Left cardiac atrium (tissue), 4 donors: ENCODE measurements at places on chromosomes 3 and 15.

GRCh38 chr3:188950832-188951489, 220.8 kb upstream of the TPRG1 start:
- peak; percentile 90 for DNase-seq

- no peak for DNase-seq
These were observed 20.0 kb upstream of the TRIM71 start for GRCh38 chr3:32797776-32798175.

- no peak for DNase-seq
These were observed at the start of gene SLC6A20 for GRCh38 chr3:45795882-45796765. SLC6A20 (minus strand) TSS chr3:45796536; CDS start chr3:45796419, 117 bp downstream.

DNA sequence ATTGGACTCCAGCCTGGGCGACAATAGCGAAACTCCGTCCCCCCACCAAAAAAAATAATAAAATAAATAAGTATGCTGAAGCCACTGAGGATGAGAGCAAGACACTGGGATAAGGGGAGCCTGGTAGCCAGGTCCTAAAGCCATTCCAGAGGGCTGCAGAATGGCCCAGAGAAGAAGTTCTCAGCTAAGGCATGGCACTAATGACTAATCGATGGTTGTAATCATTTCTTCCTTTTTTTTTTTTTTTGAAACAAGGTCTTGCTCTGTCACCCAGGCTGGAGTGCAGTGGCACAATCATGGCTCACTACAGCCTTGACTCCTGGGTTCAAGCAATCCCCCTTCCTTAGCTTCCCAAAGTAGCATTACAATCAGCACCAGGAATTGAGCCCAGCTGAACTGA, 25.6 kb upstream of the ZNF774 start:
- no peak for DNase-seq

GRCh38 chr3:122269045-122269444, 56.0 kb upstream of the CSTA start:
- DNase-seq: no peak

GRCh38 chr3:57832900-57833313, 76.8 kb downstream of the SLMAP start:
- no peak for DNase-seq

DNA sequence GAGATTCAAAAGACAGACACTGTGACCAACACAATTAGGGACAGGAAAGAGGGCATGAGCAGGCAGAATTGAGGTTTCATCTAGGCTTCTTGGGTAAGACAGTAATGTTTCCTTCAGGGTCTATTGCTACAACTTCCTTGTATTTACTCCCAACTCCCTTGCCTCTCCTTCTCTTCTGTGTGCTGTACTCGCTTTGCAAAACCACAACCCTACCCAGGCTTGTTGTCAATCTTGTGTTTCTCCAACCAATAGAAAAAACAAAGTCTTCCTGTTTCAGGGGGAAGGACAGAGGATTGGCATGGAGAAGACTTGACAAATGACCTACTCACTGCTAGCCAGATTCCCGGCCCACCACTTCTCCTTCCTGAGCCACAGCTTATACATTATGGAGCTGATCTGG, 36.3 kb upstream of the MASP1 start:
- no peak for DNase-seq

DNA sequence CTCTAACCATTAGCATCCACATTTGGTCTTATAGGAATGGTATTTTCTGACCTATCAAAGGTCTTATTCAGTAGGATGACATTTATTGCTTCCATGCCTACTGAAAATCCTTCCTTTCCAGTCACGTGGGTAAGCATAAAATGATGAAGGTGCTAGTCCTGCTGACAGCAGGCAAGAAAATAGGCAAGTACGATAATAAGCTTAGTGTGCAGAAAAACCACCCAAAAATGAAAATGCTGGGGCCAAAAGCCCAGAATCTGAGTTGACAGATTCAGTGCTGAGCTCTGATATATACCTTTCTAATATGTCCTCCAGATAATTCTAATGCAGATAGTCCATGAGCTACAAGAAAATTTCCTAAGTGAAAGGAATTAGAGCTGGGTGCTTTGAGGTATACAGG, 194.8 kb downstream of the WDR72 start:
- DNase-seq: no peak

DNA sequence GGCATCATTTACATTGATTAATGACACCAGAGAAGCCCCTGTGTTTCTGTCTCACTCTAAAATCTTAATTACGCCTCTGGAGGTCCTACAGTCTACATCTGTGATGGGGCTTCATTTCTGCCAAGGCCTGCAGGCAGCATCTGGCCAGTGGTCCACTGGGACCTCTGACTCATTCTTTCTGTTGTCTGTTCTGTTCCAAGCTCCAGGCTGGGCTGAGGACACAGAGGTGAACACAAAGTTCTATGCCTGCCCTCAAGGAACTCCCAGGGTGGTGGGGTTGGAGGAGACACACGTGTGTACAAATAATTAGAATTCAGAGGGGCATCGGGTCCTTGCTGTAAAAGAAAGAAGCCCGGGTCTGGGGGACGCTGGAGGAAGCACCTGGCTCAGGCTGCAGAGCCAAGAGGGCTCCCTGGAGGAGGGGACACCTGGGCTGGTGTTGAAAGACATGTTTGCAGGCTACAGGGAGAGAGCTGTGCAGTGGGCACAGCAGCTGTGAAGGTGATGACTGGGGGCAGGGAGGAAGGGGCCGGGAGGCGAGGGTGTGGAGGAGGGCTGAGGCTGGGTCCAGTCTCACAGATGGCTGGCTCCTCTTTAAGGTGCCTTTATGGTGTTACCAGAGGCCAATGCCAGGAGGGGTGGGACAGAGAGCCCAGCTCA, 103.3 kb upstream of the PRR23E start:
- no peak for DNase-seq

- no peak for DNase-seq
These were observed 66.9 kb downstream of the CMTM8 start for GRCh38 chr3:32305361-32305876.

DNA sequence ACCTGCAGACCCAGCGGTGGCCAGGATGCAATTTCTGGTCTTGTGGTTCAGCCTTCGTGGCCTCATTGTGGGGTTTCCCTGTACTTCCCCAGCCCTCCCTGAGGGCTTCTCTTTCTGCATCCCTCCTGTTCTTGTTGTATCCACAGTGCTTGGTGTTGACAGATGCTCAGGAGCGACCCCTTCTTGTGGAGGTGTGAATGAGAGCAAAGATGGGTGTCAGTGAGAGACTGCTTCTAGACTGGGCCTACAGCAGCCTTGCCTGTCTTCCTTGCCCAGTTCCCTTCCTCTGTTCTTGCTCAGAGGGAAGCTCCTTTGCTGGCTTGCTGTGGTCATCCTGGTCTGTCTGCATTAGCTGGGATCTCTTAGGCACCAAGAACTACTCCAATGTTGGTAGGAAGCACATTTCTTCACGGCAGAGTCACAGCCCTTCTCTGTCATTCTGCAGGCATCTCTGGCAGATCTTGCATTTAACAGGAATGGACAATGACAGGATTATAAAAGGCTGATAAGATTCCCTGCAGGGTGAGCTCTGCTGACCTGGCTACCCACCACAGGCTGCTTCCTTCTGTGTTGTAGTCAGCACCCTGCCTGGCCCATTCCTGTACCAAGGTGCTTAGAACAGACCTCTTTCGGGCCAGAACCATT, 317.8 kb upstream of the C2CD4B start:
- DNase-seq: no peak

GRCh38 chr3:105829871-105830622, 38.8 kb downstream of the CBLB start:
- no peak for DNase-seq

- no peak for DNase-seq
These were observed 91.3 kb upstream of the ARHGEF26 start for GRCh38 chr3:154029926-154030325.

- DNase-seq: no peak
These were observed 36.1 kb upstream of the MYO5C start for GRCh38 chr15:52331490-52332240.

DNA sequence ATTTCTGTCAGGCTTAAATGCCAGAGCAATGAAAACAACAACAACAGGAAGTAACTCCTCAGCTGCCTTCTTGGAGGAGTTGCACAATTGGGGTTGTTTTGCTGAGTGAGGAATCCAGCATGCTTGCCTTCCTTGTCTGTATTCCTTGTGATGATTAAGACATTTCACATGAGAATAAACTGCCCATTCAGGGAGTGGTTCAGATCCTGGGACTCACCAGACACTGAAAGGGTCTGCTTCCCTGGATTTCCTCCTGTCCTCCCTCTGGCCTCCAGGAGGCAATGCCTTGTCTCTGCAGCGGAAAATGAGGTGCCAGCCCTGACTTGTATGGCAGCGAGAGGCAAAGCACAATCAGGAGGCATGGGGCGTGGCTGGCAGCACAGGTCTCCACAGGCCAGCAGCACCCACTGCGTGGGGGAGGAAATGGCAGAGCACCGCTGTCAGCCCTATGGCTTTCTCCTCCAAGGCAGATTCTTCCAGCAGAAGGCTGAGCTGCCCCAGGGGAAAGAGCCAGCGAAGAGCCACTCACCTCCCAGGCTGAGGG, 41.5 kb downstream of the RBP2 start:
- no peak for DNase-seq

GRCh38 chr3:165256554-165257065, 60.4 kb upstream of the SLITRK3 start:
- DNase-seq: no peak

DNA sequence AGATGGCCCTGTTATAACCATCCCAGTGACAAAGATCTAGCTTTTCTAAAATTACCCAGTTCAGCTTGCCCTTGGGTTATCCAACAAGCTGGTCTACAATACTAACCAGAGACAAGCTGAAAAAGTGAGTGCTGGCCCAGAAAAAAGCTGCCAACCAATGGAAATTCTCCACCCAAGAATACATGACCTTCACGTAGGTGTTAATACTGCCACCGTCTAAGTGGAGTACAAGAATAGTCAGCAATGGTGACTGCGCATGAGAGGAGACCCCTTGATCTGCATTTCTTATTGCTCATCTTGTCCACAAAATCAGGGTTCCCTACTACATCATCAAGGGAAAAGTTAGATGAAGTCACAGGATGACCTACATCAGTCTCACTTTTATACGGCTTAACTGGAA, 15.8 kb upstream of the PLCH1 start:
- no peak for DNase-seq

DNA sequence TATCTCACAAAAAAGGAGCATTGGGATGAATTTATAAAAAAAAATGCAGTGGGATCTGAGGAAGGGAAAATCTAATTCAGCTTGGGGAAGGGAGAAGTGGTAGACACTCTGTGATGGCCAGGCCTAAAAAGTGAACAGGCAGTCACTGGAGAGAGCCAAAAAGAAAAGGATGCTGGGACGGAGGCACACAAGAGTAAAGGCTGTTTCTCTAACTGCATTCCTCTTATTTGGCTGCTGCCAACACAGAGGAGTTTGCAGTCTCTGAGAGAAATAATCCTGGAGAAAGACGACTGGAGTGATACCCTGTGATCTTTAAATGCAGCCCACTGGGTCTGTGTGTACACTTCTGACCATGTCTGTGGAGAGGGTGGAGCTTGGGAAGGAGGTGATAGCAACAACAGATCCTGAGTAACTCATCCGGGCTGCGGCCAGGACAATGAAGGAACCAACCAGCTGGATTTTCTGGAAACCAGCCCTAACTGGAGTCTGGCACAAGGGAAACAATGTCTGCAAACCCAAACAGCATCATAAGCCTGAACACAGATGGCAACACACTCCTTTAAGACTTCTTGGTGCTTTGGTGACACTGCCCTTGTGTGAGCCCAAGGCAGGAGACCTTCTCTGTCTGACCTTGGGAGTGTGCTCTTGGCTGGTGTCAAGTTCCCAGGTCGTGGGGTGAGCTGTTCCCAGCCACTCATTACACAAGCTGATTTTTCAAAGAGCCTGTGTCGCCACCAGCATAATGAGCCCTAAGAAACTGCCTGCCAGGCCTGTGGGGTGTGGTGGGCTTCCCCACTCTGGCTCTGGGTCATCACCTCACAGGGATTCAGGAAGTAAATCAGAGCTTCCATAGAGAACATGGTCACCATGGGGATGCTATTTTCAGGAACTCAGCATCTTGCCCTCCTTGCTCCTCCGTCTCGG, 8.0 kb downstream of the FYCO1 start:
- peak; percentile 54 for DNase-seq

GRCh38 chr3:170128977-170129431, 52.5 kb downstream of the PHC3 start:
- no peak for DNase-seq

GRCh38 chr15:58437531-58438105, 5.8 kb downstream of the LIPC start:
- no peak for DNase-seq

DNA sequence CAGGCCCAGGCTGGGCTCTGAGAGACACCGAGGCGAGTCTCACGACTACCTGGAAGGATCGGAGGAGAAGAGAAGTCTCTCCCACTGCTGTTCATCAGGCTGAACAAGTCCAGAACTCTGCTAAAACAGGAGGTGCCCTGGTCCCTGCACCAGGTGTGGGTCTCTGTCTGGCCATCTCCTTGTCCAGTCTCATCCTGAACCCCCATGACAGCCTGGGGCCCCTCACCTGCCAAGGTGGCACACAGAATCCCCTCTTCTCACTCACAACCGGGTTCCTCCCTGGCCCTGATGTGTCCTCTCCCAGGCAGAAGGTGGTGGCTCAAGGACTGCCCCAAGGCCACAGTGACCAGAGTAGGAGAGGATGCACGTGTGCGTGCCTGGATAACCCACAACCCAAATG, 34.1 kb downstream of the WNT7A start:
- no peak for DNase-seq

- DNase-seq: no peak
These were observed 57.8 kb downstream of the TLE3 start for GRCh38 chr15:70039917-70040316.

- no peak for DNase-seq
These were observed 520.4 kb upstream of the ALCAM start for GRCh38 chr3:104846270-104846669.

DNA sequence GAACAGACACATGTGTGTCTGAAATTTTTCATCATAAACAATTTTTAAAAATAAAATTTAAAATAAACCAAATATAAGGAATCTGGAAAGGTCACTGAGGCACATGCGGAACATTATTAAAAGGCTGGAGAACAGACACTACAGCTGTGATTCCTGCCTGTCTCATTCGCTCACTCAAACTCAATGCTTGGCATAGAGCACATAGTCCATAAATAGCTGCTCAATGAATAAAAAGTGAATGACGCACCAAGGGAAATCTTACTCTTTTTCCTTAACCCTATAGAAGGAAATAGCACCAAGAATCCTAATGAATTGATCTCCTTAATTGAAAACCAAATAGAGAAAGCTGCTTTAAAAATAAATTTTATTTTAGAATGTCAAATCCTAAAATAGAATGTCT, 98.4 kb downstream of the FSIP1 start:
- DNase-seq: no peak

DNA sequence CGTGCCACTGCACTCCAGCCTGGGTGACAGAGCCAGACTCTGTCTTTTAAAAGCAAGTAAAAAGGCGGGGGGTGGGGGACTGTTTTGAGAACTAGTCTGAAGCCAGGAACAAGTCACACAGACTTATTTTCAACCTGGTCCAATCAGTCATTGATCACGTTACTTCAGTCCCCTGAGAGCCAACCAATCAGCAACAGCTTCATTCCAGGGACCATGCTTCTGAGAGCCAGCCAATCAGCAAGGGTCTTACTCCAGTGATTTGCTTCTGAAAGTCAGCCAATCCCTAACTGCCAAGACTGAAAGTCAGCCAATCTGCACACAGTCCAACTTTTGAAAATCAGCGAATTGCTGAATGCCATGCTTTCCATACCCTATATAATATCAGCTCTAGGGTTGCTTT, 48.6 kb upstream of the C15orf39 start:
- no peak for DNase-seq
